SK-N-SH treated with all-trans-retinoic acid at 6 μM for 48 hours (cell line): ENCODE measurements at places on chromosomes 6 and 20.

DNA sequence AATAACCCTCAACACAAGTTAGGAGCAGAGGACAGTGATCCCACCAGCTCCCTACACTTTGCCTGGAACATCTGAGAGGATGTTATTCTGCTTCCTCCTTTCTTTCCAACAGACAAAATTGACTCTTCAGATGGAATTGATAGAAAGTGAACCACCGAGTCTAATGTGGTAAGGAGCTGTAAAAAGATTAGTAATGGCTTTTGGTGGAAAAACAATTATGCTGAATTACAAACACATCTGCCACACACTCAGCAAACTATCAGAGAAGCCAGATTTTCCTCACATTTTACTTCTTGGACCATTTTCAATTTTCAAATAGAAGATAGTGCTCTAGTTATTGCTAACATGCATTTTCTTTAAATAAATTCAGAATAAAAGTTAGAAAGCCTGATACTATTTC, 171.8 kb upstream of the COL21A1 start:
- no peak for ATAC-seq

GRCh38 chr20:61682996-61683681, 382.5 kb downstream of the TAF4 start:
- no peak for ATAC-seq

- no peak for ATAC-seq
Measured at GRCh38 chr6:22001396-22002027, 295.3 kb downstream of the PRL start.

DNA sequence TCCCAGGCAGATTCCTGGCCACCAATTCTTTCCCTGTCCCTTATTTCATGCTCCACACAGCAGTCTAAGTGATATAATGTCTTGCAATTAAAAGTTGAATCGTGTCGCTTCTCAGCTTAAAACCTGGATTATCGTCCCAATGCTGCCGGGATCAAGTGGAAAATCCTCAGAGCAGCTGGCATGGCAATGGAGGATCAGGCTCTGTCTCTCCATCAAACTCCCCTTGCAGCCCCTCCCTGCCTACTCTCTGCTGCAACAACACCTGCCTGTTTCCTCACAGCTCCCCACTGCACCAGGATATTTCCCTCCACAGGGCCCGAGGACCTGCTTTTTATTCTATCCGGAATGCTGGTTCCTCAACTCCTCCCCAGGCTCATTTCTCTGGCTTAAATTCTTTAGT, 277.1 kb downstream of the SYNE1 start:
- no peak for ATAC-seq

DNA sequence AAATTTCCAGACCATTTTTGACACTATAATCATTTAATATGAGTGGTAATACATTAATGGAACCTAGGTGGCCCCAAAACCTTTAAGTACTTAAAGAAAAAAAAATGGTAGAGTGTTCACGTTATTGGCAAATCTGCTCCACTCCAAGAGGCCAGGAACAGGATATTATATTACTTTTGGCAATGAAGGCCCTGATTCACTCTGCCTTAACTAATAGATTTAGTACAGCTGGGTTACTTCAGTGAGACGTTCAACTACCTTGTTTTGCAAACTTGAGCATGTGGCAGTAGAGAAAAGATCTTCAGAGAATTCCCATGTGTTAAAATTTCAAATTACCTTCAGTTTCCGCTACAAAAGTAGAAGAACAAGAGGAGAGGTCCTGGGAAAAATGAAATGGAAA, 12.8 kb downstream of the ADNP start:
- no peak for ATAC-seq

- ATAC-seq, result no peak
Measured at GRCh38 chr6:875012-875411, 182.1 kb upstream of the EXOC2 start.

- no peak for ATAC-seq
Measured at GRCh38 chr6:87257565-87257964, 64.8 kb upstream of the SMIM8 start.

DNA sequence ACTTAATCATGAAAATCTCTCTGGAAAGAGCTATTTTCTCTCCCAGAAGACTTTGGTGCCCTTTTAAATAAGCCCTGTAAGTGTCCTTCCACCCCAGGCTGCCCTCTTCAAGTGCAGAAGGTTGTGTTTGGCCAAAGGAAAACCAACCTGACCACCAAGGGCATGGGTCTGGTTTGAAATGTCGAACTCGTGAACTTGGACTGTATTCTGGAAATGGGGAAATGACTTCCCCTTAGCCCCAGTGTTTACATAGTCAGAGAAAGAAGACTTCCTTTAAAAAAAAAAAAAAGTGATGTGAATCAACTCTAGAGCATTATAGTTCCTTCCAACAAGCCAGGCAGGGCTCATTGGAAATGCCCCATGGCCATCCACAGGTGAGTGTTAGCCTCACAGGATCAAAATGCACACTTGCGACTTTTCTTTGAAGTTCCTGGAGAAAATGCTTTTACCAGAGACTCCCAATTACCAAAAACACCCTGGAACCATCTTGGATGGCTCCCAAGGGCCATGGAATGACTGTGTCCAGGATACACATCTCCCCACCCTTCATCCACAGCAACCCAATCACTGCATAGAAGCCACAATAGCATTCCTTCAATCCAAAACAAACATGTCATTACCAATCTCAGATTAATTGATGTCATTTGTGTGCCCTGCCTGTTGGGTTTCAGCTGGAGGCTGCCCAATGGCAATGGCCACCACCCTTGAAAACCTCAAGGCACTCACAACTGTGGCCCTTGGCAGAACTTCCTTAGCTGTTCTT, 133.8 kb downstream of the CLIC5 start:
- no peak for ATAC-seq

GRCh38 chr6:125808060-125808459, 17.3 kb downstream of the NCOA7 start:
- ATAC-seq, result peak; percentile 7; the same call in 1 of the 3 replicates

DNA sequence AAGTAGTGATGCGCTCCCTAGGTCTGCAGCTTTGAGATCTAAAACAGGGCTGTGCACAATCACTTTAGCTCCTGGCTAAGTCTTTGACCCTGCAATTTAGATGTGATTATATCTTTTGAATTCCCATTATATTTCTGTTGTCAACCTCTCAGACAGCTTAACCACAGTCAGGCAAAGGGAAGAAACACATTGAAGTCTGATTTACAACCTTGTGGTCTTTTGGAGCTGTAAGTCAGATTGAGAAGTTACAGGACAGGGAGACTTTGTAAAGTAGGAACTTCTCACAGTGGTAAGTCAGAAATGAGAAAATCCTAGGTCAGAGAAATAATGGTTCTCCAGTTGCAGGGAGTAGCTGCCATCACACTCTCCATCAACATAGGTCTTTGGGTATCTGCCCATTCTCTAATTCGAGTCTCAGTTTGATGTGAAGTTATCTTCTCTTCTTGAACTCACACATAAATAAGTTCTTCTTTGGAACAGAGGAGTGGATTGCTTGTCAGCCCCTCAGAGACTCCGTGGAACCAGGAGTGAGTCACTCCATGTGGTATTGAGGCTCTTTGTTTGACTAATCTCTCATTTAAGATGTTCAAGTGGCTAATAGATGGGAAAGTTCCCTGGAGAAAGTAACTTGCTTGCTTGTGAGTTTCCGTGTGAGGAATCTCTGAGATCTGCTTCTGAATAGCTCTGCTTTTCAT, 35.0 kb upstream of the SGK1 start:
- ATAC-seq, result peak; percentile 47

DNA sequence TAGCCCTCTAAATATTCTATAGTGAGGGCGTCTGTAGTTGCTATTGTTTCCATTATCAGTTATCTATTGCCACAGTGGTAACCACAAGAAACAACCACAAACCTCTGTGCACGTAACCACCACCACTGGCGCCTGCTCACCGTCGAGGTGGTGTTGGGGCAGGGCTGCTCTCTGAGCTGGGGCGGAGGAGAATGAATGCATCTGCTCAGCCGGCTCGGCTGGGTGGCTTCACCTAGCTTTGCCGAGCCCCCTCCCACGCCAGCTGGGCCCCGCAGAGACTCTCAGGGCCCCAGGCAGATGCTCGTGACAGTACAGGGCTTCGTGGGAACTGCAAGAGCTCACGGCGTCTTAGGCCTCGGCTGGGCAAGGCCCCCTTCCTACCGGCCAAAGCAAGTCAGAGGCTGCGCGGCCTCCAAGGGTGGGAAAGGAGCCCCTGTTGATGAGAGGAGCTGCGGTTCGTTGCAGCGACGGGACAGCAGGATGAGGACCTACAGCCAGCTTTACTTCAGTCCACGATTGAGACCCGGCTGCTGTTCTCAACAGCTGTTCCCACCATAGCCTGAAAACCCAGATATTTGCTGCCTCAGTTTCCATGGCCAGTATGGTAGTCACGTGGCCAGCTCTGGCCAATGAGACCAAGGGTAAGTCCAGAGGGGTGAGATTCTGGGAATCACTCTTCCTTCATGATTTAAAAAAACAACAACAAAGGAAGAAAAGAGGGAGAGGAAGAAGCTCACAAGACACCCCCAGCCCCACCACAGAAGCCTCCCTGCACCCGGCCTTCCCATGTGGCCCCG, 120.2 kb upstream of the AFDN start:
- ATAC-seq, result no peak

DNA sequence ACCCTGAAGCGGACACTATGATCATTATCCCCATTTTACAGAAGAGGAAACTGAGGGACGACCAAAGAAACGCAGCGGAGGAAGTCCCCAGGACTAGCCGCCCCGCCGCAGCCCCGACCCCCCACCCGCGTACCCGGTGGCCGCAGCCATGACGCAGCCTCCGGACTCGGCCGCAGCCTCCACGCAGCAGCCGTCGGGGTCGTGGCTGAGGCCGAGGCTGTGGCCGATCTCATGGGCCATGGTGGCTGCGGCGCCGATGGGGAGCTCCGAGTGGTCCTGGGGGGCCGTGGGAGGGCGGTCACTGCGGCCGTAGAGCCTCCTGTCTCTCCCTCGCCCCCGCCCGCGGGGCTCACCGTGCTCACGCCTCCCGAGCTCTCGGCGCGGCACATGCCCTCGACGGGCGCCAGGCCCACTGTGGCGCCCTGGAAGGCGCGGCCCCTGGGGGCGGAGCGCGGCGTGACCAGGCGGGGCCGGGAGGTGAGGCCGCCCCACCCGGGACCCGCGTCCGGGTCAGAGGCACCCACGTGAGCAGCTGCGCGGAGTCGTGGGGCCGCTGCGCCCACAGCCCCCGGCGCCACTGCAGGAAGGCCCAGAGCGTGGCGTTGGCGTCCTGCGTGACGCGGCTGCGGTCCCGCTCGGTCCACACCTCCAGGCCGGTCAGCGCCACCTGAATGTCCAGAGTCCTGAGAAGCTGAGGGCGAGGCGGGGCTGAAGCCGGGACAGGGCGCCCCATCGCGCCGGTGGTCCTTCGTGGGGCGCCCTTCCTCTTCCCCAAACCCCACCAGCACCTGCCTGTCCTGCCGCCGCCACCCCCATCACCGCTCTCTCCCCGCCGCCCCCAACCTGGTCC, 8.4 kb downstream of the ADAM33 start:
- no peak for ATAC-seq

DNA sequence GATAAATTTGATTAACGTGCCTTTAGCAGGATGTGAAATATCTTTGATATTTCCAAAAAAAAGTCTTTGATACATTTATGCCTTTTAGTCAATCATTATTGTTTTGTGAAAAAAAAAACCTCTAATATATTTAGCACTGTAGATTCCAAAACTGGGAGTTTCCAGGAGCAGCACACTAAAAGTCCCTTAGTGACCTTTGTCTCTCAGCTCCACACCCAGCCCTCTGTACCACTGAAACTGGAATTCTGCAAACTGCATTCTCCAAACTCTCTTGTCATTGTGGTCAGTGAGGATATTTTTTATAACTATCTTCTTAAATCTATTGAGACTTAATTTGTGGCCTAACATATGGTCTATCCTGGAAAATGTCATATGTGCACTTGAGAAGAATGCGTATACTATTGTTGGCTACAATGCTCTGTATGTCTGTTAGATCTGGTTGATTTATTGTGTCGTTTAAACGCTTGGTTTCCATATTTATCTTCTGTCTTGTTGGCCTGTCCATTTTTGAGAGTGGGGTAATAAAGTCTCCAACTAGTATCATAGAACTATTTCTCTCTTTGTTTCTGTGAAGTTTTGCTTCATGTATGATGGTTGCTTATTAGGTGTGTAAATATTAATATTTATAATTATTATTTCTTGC, 73.2 kb upstream of the CNKSR3 start:
- no peak for ATAC-seq

GRCh38 chr20:32062776-32063170, 10.7 kb downstream of the HCK start:
- ATAC-seq, result no peak

- ATAC-seq, result no peak
Measured at GRCh38 chr6:12476484-12476883, 186.3 kb downstream of the EDN1 start.

DNA sequence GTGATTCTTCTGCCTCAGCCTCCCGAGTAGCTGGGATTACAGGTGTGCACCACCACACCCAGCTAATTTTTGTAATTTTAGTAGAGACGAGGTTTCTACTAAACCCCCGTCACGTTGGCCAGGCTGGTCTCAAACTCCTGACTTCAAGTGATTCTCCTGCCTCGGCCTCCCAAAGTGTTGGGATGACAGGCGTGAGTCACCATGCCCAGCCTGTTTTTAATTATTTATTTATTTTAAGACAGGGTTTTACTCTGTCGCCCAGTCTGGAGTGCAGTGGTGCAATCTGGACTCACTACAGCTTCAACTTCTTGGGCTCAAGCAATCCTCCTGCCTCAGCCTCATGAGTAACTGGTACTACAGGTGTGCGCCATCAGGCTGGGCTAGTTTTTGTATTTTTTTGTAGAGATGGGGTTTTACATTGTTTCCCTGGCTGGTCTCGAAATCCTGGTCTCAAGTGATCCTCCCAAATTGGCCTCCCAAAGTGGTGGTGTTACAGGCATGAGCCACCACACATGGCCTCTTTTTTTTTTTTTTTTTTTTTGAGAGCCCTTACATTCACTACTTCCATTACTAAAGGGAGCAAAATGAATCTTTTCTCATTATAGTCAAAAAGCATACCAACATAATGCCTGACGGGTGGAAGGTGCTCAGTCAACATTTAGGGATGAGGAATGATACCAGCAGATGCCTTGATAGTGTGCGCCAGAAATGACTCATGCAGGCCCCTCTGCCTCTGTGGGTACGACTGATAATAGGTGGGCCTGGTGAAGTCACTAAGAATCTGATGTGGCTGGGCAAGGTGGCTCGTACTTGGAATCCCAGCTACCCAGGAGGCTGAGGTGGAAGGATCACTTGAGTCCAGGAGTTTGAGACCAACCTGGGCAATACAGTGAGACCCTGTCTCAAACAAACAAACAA, 17.8 kb upstream of the RALGAPB start:
- ATAC-seq, result no peak

DNA sequence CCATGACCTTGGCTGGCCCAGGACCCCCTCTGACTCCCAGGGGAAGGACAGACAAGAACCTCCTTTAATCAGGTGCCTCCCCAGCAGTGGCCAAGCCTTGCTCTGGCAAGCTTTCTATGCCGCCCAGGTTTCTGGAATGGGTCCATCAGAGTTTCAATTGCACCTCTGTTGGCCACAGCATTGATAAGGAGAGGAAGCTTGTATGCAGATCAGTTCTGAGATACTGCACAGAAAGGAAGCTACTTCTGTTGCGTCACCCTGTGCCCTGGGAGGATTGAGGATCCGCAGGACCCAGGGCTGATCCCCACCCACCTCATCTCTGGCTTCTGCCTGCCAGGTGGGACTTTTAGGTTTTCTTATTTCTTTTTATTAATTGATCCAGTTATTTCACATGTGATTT, 167.2 kb downstream of the TFAP2C start:
- no peak for ATAC-seq

GRCh38 chr6:131456565-131456964, 116.5 kb upstream of the ARG1 start:
- ATAC-seq, result no peak

GRCh38 chr6:42197555-42198362, 3.0 kb upstream of the GUCA1B start:
- ATAC-seq, result peak; percentile 26
